ENCODE measurements at places on chromosomes 7 and 10.

DNA sequence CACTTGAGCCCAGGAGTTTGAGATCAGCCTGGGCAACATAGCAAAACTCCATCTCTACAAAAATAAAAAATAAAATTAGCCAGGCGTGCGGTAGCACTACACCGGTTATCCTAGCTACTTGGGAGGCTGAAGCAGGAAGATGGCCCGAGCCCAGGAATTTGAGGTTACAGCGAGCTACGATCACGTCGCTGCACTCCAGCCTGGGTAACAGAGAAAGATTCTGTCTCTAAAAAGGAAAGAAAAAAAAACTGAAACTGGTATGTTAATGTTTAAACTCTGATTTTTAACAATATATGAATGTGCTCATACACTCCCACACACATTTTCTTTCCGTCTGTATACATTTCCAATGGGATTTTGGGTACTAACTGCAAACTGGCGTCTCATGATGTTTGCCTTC is 140.6 kb upstream of the KMT2E start:
- DNase-seq, result no peak

DNA sequence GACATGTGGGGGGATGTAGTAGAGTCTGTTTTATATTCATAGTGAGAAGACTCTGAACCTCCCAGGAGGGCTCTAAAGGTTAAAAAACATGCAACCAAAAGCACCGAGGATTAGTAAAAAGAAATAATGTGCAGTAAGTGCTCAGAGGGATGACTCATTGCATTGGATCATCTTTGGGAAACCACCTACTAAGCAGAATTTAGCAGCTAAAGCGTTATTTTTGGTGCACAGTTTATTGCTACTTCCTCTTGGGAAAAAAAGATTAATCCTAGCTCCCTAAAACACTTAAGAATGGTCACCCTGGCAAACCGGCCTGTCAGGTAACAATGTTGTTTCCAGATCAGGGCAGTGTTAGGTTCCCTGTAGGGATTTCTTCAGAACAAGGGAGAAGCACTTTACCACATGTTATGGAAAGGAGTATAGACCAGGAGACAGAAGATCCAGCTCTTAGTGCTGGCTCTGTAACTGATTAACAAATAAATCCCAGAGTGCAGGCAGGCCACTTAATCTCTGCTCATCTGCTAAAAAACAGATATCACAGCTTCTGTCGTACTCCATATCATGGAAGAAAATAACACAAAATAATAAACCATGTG is 44.8 kb upstream of the FAM133B start:
- no peak for DNase-seq

DNA sequence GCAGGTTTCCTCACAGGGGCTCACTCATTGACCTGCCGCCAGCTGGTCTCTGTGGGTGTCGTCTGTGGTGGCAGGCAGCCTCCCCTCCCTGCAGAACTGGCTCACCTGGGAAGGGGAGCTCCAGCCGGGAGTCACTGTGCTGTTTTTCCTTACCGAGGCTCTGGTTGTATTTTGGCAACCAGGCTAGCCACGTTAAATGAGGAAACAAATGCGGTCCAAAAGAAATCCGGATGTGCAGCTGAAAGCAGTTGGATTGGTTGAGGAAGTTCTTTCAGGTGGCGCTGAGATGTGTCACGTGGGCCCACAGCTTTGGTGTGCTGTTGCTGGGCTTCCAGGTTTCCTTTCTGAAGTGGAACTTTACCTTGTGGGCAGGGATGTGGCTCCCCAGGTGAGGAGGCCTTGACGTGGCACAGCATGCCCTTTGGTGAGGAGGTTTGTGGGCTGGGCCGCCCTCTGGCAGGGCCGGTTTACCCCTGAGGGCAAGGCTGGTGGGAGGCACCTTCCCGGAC is 14.2 kb downstream of the MTURN start:
- no peak for DNase-seq

GRCh38 chr7:105118612-105119600 is 104.9 kb downstream of the KMT2E start:
- DNase-seq, result no peak

GRCh38 chr7:25775570-25775969 is 376.4 kb upstream of the NFE2L3 start:
- DNase-seq, result no peak

DNA sequence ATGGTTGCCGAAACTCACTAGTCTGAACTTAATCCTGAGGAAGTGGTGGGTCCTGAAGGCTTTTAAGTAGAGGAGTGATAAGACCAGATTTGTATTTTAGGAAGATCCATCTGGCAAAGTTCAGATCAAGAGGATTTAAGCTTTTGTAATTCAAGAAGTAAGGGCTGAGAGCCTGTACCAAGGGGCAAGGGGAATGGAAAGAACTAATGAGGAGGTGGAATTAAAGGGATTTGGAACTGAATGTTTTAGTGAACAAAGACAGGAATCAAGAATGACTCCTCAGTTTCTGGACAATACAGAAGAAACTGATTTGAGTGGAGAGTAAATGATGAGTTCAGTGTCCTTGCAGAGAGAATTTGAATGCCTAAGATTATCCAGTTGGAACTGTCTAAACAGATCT is 249.0 kb downstream of the C7orf25 start:
- no peak for DNase-seq

DNA sequence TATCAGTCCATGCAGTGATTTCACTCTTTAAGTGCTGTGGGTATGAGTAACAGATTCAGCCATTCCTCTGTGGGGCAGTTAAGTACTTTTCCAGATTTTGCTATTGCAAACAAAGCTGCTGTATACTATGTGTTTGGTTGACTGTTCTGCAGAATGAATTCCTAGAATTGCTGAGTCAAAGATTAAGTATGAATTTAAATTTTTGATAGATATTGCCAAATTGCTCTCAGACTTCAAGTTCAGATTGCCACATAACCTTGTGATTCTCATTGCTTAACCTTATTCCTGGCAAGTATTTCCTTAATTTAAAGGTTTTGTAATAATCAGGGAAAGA is 21.6 kb upstream of the SAR1A start:
- DNase-seq, result no peak

DNA sequence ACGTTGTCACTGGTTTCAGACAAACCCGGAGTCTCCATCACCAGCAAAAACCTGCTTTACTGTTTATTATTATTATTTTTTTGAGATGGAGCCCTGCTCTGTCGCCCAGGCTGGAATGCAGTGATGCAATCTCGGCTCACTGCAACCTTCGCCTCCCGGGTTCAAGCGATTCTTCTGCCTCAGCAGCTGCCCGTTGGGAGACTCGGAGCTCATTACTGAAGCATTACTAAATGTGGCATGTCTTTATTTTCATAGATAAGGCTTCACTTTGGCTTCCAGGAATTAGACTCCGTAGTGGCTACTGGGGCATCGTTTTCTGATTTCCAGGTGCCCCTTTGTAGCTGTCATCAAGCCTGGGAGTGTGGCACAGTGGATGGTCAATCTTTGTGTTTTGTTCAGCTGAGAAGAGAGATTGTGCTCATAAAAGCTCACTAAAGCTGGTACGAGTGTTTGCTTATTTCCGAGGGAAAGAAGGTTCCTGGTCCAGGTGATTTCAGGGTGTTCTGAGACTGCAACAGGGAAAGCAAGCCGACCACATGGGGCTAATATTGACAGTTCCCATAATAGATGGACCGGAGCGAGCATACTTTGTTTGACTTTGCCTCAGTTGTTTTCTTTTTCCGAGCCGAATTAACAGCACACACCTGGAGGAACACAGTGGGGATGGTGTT is 163.1 kb downstream of the CAMK1D start:
- no peak for DNase-seq

- no peak for DNase-seq
Measured at GRCh38 chr10:17227367-17228090, 512 bp upstream of the VIM start.

DNA sequence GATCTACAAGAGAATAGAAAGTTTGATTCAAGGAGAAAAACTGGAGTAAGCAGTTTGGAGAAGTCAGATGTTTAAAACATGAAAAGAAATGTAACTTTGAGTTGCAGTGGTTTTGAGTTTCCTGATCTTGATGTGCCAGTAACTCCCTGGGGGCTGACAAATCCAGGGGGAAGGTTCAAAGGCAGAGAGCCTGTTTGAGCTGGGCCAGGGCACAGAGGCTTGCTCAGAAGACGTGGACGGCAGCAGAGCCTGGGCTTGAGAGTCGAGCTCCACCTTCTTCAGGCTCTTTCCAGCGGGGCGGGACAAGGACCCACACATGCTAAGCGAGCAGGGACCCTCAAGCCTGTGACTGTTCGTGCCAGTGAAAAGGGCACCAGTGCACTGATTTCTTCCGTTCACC is 176.2 kb downstream of the MGMT start:
- DNase-seq, result no peak

- peak; percentile 70 for DNase-seq
Measured at GRCh38 chr10:69515699-69516259, 57.4 kb downstream of the NEUROG3 start.

DNA sequence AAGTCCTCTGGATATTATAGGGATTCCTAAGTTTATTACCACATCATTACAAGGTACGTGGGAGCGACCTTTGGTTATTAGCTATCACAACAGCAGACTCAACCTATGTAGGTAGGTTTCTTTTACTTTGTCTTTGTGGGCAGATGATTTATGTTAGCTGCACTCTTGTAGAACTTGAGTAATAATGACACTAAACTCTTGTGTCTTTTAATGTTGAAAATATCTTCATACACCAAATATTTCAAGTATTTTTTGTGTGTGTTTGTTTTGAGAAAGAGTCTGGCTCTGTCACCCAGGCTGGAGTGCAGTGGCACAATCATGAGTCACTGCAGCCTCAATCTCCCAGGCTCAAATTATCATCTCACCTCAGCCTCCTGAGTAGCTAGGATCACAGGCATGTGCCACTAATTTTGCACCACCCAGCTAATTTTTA is 19.2 kb upstream of the SUPV3L1 start:
- no peak for DNase-seq

DNA sequence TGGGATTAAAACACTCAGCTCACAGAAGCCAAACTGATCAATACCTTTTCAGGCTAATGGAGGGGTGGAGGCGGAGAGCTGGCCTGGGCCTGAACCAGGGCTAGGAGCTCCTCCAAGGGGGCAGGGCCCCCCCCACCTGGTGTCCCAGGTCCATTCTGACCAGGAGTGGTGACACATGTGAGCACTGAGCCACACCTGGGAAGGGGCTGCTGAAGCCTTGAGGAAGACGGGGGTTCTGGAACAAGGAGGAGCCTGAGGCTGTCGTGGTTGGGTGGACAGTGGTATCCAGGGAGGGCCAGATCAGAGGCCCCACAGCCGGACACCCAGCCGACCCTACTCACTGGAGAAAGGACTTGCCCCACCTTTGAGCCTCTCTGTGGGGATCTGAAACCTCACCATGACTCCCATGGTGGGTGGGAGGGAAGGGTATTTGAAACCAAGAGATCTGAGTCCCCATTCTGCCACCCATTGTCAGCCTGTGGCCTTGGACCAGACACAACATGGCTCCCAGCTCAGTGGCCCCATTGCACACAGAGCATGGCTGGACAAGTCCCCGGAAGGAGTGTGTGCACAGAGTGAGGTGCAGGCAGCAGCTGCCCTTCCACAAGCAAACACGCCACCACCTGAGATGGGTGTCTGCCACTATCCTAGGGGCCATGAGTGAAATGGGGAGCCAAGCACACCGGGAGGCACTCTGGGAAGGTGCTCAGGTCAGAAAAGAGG is 12.4 kb downstream of the TMEM273 start:
- DNase-seq, result no peak

DNA sequence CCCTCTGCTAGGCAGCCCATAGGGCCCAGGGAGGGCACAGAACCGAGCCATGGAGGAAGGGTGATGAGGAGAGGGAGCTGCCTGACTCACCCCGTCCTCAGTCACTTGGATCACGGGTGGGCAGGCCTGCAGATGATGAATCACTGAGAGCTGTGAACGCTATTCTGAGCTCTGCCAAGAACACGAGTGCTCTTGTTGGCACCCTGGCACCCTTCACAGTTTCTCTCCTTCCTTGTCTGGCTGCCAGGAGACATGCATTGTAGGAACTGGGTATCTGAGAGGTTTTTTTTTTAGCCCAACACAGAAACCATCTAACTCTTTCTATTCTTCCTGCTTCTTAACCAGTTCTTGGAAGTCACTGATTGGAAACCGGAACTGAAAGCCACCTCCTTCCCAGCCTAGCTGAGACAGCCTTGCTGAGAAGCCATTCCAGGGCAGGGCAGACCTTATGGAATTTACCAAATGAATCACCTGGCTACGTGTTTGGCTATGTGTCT is 82.1 kb downstream of the SLC37A3 start:
- no peak for DNase-seq

DNA sequence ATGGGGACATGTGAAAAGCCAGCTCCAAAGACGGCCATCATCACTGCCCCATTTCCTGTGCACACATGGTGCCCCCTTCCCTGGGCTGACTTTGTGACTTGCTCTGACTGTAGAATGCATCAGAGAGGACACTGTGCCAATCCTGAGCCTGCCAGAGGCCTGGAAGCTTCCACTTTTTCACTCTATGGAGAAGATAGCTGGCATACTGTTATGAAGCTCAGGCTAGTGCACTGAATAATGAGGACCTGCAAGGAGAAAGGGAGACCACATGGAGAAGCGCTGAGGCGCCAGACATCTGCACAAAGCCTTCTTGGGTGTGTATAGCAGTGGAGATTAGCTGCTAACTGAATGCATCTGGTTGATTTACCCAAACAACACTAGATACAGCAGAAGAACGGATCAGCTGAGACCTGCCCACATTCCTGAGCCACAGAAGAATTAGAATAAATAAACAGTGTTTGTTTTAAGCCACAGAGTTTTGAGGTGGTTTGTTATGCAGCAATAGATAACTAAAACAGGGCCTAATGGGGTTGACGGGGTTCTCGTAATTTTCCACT is 58.9 kb upstream of the C10orf90 start:
- DNase-seq, result no peak

GRCh38 chr10:51521605-51522004 is 177.8 kb downstream of the CSTF2T start:
- no peak for DNase-seq

DNA sequence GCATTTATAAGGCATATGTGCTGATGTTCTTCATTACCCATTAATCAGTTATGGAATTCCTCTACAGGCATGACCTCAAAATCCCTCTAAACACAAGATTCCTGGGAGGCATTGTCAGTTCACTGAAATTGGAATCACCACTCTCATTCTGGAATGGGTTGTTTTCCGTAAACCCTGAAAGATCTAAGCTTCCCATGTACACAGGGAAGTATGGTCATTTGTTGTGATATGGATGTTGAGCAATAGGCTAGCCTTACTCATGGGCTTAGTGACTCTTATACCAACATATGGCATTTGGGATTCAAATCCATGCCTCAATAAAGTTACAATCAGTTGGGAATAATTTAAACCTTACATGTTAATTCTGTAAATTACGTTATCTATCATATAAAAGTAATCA is 258.0 kb downstream of the XPNPEP1 start:
- DNase-seq, result no peak

DNA sequence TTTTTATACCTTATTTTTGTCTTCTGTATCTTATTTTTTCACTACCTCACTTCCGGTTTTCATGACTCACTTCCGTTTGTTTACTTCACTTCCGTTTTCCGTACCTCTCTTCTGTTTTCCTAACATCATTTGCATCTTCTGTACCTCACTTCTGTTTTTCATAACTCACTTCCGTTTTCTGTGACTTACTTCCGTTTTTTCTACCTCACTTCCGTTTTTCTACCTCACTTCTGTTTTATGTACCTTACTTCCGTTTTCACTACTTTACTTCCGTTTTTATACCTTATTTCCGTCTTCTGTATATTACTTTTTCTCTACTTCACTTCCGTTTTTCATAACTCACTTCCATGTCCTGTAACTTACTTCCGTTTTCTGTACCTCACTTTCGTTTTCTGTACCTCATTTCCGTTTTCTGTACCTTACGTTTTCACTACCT is 492.5 kb upstream of the AKR1E2 start:
- DNase-seq, result no peak

Data from neuronal stem cell (in vitro differentiated cells).